Stimulated activated CD8-positive, alpha-beta memory T cell treated with anti-CD3 and anti-CD28 coated beads, Interleukin-15, amount 100 ng/mL, for 24 hours (primary cell): ENCODE measurements at places on chromosomes 11 and 22.

DNA sequence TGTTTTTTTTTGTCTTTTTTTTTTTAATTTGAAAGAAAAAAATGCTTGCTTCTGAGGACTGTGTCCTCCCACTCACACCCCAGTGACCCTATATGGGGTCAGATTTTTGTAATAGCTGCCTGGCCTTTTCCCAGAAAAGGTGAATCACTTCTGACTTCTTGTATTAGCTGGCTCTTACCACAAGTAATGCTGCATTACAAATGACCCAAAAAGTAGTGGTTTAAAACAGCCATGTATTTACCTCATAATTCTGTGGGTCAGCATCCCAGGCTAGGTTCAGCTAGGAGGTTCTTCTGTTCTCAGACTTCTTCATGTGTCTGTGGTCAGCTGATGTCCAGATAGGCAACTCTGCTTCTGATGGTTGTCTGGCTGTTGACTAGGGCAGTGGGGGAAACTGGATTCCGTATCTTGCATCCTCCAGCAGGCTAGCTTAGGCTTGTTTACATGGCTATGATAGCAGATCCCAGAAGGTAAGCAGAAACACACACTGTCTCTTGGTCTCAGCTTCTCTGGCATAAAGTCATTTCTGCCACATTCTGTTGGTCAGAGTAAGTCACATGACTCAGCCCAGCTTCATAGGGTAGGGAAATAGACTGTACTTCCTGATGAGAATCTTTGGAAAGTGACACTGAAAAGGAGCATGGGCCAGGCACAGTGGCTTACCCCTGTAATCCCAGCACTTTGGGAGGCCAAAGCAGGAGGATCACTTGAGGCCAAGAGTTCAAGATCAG lies 19.5 kb downstream of the LHFPL7 start:
- no peak for DNase-seq

- no peak for DNase-seq
Observed at GRCh38 chr22:21800552-21801303, 65.1 kb upstream of the YPEL1 start.

DNA sequence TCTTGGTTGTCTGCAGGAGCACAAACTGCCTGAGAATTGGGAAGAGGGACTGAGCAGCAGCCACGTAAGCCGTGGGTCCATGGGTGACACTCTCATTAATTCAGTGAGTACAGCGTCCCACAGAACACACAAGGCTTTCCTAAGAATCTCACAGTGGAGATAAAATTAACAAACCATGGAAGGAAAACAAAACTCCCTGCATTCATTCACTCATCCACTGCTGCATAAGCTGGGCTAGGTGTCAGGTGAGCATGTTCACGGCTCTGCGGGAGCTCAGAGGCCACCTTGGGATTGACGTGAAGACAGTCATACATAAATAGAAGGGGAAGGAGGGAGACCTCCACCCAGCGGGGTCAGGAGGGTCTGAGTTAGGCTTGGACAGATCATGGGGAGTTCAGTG lies 1442.7 kb downstream of the TBC1D22A start:
- no peak for DNase-seq

- DNase-seq = no peak
Observed at GRCh38 chr11:44832452-44832851, 105.7 kb downstream of the TSPAN18 start.

GRCh38 chr22:17938484-17938924 lies 85.9 kb downstream of the MICAL3 start:
- no peak for DNase-seq

DNA sequence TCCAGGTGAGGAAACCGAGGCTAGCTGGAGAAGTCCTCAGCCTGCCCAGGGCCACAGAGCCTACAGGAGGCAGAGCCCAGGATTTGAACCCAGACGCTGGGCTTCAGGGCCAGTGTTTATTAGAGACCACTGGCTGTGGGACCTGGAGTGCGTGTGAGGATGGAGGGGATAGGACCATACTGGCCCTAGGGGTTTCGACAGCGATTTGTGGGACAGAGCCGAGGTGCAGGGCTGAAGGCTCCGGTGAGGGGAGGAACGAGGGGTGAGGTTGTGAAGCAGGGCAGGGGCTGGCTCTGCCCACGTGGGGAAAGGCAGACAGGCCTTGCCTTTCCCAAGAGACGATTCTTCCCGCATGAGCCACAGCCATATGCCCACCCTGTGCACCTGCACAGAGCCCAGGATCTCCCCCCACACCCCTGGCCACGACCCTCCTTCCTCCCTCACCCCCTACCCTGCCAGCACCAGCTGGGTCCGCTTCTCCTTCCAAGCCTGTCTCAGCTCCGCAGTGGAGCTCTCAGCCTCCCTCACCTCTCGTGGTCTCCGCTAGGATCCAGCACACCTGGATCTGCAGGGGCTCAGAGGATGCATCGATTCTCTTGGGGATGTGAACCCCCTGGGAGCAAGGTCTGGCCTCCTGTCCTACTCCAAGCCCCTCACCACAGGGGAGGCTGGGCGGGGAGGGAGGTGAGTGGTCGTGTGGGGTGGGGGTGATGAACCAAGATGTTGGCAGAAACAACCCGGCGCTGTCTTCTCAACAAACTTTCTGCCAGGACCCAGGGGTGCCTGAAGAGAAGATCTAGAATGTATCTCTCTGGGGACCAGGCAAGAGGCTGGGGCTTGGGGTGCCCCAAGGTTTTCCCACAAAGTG lies 58.4 kb downstream of the RTL6 start:
- no peak for DNase-seq

GRCh38 chr11:34275486-34275885 lies 82.3 kb downstream of the ABTB2 start:
- DNase-seq = no peak

- no peak for DNase-seq
Observed at GRCh38 chr11:46981436-46981835, 44.9 kb downstream of the CSTPP1 start.

- no peak for DNase-seq
Observed at GRCh38 chr11:103881584-103881983, 154.9 kb upstream of the DDI1 start.

DNA sequence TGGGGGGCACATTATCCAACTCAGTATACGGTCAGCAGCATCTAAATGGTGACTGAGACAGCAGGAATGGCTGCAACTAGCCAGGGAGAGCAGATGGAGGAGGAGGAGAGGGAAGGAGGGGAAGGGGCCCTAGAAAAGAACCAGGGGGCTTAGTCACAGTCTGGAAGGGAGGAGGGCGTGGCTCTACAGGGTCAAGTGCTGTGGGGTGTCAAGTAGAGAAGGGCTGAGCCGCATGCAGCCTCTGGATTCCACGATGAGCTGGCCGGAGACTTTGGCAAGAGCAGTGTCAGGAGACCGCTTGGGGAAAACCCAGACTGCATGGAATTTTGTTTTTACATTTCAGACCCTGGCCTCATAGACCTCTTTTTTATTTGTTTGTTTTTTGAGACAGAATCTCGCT lies 25.8 kb upstream of the PPFIA1 start:
- no peak for DNase-seq

- no peak for DNase-seq
Observed at GRCh38 chr11:114079511-114080065, 20.1 kb downstream of the ZBTB16 start.

GRCh38 chr11:10304495-10305261 lies at the start of gene ADM:
TSS of gene ADM (plus strand) at chr11:10305073. CDS start at chr11:10305701, 628 bp downstream.
- no peak for DNase-seq

GRCh38 chr22:49660321-49660720 lies 167.4 kb downstream of the BRD1 start:
- no peak for DNase-seq
